Nucleus accumbens (tissue), 56 donors: ENCODE measurements at places on chromosomes 13 and 19.

- no peak for DNase-seq
Observed at GRCh38 chr19:4431808-4432674, 25.6 kb downstream of the UBXN6 start.

- DNase-seq = no peak
Observed at GRCh38 chr19:50187937-50188336, 15.5 kb upstream of the MYH14 start.

- no peak for DNase-seq
Observed at GRCh38 chr19:29277102-29277501, 64.2 kb upstream of the UQCRFS1 start.

DNA sequence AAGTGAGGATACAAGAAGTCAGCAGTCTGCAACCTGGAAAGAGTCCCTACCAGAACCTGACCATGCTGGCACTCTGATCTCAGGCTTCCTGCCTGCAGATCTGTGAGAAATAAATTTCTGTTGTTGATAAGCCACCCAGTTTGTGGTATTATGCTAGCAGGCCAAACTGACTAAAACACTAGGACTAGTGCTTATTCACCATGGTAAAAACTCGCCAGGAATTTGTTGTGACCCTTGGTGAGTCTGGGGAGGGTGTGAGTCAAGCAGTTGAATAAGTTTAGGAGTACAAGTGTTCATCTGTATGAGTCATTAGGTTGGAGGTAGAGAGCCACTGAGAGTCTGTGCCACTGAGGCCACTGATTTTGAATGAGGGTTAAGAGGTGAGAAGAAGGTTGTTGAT, 3.6 kb downstream of the ZIK1 start:
- no peak for DNase-seq

DNA sequence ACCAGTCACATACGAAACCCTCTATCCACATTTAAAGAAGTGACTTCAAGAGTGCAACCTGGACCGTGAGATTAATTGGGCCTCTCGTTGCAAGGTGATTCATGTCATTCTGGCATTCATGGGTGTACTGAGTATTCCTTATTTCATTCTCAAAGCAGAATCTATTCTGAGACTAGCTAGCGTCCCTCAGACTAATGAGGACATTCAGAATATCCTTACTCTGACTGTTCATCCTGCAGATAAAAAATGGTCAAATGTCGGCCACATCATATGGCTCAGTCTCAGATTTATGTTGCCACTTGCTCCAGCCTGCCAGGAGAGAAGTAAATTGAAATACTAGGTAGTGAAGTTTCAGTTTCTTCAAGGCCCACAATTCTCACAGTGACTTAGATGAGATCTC, 7.3 kb downstream of the ACOD1 start:
- DNase-seq = no peak

GRCh38 chr13:85141401-85141800, 657.8 kb downstream of the SLITRK6 start:
- DNase-seq = no peak

GRCh38 chr19:29965492-29965891, 23.5 kb downstream of the URI1 start:
- no peak for DNase-seq

DNA sequence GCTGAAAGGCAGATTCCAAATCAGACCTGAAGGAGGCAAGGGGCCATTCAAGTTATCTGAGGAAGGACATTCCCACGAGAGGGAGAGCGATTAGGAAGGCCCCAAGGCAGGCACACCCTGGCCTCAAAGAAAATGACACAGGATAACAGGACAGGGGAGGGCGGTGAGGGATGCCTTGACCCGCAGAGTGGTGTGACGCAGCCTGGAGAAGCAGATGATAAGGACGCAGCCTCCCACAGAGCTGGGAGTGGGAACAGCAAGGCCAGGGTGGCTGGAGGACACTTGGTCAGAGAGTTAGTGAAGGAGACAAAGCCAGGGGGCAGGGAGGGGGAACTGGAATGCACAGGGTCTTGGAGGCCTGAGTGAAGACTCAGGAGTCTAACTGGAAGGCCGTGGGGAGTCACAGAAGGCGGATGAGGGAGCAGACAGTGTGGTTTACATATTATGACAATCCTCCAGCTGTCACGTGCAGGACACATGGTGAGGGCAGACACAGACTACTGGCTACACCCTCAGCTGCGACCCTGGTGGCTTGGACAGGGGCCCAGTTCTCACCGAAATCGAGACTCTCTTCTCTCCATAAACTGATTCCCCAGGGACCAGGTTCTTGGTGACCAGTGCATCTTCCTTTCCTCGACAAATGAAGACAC, 5.8 kb upstream of the DYRK1B start:
- DNase-seq = no peak

GRCh38 chr13:113670541-113670940, 3.5 kb downstream of the GRK1 start:
- DNase-seq = no peak

DNA sequence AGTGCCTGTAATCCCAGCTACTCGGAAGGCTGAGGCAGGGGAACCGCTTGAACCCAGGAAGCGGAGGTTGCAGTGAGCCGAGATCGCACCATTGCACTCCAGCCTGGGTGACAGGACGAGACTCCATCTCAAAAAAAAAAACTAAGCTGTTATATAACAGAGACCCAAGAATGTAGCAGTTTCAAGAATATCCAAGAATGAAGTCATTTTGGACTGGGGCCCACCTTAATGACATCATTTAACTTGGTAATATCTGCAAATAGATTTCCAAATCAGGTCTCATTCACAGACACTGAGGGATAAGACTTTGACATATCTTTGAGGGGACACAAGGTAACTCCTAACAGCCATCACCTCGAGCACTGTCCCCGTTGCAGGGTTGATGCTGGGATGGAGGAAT, 36.5 kb upstream of the MRI1 start:
- DNase-seq = no peak

DNA sequence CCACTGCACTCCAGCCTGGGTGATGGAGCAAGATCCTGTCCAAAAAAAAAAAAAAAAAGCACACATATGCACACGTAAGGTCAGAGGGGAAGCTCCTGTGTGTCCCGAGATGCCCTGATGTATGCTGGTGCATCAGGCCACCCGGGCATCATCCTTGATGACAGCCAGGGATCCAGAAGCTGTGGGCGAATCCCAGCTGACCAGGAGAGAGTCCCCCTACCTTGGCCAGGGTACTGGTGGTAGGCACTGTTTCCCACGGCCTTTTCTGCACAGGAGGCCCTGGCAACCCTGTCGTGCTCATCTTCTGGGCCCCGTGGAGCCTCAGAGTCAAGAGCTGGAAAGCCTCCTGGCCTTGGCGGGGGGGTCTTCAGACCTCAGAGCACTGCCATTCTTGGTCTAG, 14.0 kb downstream of the MYDGF start:
- no peak for DNase-seq

DNA sequence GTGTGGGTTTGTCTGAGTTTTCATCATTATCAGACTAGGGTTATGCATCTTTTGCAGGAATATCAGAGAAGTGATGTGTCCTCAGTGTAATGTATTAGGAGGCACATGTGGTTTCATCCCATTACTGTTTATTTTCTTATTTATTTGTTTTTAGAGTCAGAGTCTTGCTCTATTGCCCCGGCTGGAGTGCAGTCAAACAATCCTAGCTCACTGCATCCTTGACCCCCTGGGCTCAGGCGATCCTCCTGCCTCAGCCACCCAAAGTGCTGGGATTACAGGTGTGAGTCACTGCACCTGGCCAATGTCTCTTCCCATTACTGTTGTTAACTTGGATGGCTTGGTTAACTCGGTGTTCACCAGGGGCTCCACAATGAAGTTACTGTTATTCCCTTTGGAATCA, 67.4 kb downstream of the MAP4K1 start:
- DNase-seq = no peak

DNA sequence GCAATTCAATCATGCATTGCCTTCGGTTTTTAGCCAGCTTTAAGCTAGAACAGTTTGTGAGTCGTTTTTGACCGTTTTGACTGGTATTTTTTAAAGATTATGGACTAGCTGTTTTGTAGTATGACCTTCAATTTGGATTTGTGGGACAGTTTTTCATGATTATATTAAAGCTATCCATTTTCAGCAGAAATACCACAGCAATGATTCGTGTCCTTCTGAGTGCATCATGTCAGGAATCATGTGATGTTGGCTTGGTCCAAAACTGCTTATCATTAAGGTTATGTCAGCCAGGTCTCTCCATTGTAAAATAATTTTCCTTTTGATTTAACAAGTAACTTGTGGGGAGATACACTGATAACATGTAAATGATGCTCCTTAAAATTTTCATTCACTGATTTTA, 229.0 kb downstream of the POSTN start:
- DNase-seq = no peak

GRCh38 chr19:37969695-37970094, 62.7 kb downstream of the SIPA1L3 start:
- no peak for DNase-seq

GRCh38 chr19:2854849-2855248, 12.3 kb upstream of the ZNF556 start:
- DNase-seq = no peak

DNA sequence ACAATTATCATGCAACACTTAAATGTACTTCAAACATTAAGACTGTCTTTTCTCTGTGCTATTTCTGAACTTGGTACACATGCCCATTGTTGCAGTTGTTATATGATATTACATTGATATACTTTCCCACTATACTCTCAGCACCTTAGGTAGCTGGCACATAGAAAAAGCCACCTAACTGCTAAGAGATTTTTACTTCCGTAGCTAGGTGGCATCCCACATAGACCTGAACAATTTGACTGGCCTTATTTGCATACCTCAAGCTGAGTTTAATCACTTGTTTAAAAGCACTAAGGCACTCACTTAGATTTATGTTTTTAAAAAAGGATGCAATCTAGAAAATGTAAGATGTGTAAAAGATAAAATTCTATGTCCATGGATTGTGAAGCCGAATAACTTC, 194.2 kb downstream of the POU4F1 start:
- DNase-seq = no peak

- DNase-seq = no peak
Observed at GRCh38 chr19:15759962-15760565, 22.3 kb downstream of the OR10H3 start.

GRCh38 chr13:97786510-97786909, 167.0 kb upstream of the IPO5 start:
- no peak for DNase-seq

DNA sequence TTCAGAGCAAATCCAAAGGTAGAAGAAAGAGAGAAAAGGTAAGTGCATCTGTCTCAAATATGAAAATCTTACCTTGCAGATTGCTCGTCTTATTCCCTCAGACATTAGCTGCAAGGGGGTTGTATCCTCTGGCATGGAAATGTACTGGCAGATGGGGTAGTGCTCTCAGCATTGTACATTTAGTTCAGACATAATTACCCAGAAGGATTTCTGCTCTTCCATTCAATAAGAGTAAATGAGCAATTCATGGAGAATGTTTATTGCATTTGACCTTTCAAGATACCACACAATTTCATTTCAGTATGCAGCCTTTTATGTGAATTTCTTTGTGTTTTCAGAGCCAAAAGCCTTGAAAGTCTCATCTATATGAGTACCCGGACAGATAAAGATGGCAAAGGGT, 63.8 kb downstream of the SCEL start:
- no peak for DNase-seq

GRCh38 chr13:85640727-85641126, 158.5 kb downstream of the SLITRK6 start:
- DNase-seq = no peak

- DNase-seq = no peak
Observed at GRCh38 chr13:43100667-43101066, 77.3 kb downstream of the DNAJC15 start.

GRCh38 chr19:55498246-55498840, 10.1 kb downstream of the SSC5D start:
- no peak for DNase-seq
